Stimulated activated CD4-positive, alpha-beta T cell treated with anti-CD3 and anti-CD28 coated beads, TNF-alpha, amount 100 ng/mL, for 48 hours (primary cell): ENCODE measurements at places on chromosomes 1 and 21.

DNA sequence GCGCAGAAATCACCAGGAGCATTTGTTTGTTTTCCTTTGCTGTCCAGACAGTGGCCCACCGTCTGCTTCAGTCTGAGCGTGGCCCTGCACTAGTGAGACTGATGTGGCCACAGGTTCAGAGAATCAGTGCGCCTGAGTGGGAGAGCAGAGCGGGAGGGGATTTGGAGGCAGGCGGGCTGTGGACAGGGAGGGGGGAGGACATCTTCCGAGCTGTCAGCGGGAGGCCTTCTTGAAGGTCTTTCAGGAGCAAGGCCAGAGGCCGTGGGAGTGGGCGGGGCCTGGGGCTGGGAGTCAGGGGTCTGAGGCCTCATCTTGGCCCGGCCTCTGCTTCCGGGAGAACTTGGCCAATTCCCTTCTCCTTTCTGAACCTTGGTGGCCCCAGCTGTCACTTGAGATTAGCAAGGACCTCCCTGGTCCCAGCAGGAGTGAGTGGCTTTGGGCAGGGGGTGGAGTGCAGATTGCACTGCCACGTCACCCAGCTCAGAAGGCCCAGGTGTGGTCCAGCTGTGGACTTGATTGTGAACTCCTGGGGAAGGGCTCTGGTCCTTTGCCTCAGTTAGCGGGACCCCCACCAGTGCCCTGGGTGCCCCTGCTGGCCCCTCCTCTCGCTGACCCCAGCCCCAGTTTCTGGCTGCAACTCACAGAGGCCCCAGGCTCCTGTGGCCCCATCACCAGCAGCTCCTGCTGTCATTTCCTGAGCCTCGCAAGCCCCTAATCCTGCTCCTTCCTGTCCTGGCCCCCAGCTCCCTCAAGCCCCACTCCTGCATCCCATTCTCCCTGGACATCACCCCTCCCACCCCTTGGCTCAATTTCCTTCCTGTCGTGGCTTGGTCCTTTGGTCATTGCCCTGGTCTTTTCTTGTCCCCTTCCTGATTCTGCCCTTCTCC, 8.4 kb downstream of the TNFRSF1B start:
- DNase-seq: no peak

DNA sequence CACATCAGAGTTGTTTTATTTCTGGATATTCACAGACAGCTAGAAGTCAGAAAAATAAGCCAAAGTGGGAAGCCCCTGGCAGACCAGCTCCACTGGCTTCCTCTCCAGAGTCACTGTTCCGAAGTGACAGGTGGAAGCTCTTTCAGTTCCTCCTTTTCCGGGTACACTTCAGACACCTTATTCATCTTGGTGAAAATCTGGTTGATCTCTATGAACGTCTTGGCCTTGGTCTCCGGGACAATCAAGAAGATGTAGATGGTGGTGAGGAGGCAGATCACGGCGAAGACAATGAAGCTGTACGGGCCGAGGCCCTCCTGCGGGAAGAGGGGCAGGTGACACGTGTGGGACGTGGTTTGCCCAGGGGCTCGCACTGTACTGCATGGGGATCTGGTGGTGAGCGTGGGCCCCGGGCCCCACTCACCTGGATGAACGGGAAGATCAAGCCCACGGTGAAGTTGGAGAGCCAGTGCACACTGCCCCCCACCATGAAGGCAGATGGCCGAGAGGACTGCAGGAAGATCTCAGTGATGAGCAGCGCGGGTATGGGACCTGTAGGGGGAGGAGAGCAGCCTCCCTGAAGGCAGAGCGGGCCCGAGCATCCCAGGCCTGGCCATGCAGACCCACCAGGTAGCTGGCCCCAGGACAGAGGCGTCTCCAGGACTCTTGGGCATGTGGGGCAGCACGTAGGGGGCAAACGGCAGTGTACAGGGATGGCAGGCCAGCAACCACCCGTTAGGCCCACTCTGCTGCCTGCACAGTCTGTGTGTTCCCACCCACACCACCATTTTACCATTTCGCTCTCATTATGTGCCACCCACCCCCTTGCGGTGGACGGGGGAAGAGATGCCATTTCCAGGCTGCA, 11.5 kb upstream of the SLC2A7 start:
- DNase-seq: no peak

GRCh38 chr1:116024626-116025025, 48.3 kb downstream of the SLC22A15 start:
- DNase-seq: no peak

GRCh38 chr1:103365860-103366569, 159.5 kb upstream of the RNPC3 start:
- no peak for DNase-seq

DNA sequence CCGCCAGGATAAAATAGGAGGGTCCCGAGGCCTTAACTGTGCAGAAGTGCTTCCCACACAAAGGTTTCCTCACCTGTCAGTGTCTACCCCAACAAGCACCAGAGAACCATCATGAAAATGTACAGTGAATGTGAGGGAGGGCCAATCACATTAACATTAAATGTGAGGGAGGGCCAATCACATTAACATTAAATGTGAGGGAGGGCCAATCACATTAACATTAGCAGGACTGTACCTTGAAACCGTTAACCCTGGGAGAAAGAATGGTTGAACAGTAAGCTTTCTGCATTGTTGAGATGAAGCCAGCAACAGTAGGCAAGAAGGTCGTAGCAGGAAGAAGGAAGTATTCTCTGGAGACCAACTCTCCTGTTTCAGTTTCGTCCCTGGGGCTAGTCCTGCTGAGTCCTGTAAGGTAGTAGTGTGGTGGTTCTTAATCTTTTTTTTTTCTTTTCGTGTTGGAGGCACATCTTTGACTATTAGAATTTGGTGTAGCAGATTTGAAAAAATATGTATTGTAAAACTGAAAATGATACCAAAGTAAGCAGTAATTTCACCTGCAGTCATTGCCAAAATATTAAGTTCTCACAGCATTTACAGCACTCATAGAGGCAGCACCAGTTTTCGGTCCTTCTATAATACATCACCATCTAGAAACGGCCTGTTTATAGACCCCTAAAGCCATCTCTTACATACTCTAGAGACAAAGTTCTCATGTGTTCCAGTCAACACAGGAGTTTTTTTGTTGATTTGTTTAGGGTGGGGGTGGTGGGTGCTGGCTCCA, 98.6 kb upstream of the PPP2R5A start:
- DNase-seq: no peak

- DNase-seq: no peak
Measured at GRCh38 chr1:113197719-113198330, 124.8 kb downstream of the LRIG2 start.

DNA sequence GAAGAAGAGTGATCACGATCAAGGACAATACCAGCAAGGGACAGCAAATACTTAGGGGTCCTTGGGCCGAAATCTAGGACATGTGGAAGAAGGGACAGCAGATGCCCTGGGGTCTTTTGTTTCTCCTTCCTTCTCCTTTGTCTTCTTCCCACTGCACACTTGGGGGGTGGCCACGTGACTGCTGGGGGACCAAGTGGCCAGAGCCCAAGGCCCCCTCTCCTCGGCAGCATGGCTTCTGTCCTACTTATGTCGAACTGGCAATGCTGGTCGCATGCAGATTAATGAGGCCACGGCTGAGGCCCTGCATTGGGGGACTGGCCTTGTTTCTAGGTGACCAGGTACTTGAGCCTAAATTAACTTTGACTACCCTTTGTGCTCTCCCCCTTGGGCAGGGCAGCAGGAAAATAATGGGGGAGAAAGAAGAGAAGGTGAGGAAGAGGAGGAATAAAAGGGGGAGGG, 83.0 kb downstream of the GRIK3 start:
- DNase-seq: no peak

GRCh38 chr21:43984905-43985689, 27.0 kb upstream of the TRAPPC10 start:
- no peak for DNase-seq

- DNase-seq: no peak
Measured at GRCh38 chr1:198933515-198934222, 294.8 kb downstream of the PTPRC start.

- no peak for DNase-seq
Measured at GRCh38 chr1:119374208-119374874, 5.8 kb downstream of the HAO2 start.

DNA sequence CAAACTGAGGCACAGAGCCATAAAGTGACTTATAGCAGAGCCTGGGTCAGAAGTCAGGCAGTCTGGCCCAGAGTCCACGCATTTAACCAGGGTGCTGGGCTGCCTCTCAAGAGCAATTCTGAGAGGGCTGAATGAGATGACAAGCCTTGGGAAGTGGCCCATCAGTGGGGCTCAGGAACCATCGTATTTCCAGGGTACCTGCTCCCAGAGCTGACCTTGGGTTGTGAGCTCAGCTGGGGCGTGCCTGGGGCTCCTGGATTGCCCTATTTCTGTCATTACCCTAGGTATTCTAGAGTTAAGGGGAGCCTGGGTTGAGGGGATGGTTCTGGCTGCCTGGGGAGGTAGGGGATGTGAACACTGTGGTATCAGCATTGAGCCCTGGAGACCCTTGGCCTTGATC, 49.4 kb downstream of the LGR6 start:
- no peak for DNase-seq

DNA sequence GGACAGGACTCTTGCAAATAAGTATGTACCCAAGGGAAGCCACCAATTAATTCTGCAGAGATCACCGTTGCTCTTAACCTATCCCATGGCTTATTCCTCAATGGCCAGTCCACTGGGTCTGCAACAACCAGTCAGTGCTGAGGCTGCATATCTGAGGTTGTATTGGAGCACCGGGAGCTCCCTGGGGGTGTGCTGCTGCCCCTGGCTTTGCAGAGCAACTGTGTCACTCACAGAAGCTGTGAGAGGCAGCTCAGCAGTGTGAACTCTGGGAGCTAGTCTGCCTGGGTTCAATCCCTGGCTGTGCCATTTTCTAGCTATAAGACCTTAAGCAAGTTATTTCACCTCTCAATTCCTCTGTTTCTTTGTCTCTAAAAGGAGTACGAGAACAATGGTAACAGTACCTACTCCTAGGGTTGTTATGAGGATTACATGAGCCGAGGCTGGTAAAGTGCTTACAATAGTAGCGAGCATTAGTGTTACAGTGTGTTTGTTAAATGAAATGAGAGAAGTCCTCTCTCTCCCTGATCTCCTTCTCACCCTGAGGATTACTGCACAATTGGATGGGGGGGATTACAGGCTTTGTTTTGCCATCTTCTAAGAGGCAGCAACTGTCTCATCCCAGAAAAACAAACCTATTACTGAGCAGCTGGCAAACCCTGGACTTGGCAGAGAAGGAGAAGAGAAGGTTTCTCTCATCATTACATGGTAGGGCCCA, 3.6 kb downstream of the RXRG start:
- DNase-seq: no peak

DNA sequence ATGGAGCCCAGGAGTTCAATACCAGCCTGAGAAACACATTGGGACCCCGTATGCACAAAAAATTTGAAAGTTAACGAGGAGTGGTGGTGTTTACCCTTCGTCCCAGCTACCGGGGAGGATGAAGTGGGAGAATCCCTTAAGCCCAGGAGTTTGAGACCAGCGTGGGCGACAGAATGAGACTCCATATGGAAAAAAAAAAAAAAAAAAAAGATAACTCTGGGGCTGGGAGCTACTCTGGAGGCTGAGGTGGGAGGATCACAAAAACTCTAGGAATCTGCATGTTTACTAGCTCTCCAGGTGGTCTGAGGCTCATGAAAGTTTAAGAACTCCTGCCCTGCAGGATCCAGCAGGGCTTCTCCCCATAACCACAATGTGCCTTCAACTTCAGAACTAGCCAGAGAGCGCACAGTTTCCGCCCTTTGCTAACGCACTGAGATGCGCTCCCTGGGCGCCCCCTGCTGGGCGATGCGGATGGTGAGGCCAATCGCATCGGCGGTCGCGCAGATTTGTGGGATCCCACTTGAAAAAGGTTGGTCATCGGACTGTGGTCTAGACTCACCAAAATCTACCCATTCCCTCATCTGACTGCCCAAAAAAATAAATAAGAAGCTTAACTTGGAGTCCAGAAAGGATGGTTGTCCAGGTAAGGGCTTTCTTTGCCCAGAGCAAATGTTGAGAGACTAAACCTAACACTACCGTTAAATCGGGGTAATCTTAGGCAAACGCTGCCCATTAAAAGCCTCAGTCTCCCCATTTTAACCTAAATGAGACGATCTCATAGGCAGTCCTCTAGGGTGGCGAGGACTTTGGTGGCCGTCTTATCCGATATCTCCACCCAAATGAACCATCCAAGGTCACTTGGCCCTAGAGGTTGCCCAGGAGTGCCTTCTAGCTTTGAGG, 8.8 kb downstream of the ZNF683 start:
- DNase-seq: peak; percentile 78

DNA sequence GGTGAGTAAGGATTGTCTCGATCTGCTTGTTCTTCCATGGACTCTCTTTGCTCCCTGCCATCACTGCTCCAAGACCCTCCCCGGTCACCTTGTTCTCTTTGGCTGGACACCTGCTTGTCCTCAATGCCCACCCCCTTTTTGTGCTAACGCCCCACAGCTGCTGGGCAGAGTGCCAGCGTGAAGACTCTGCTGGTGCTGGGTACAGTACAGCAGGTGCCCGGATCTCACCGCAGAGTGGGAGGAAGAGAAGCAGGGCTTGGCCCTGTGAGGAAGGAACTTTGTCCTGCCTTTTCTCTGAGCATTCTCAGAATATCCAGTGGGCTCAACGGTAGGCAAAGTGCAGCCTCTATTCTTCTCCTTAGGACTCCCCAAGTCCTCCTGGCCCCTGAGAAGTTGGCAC, 90.1 kb downstream of the PLXNA2 start:
- DNase-seq: no peak

DNA sequence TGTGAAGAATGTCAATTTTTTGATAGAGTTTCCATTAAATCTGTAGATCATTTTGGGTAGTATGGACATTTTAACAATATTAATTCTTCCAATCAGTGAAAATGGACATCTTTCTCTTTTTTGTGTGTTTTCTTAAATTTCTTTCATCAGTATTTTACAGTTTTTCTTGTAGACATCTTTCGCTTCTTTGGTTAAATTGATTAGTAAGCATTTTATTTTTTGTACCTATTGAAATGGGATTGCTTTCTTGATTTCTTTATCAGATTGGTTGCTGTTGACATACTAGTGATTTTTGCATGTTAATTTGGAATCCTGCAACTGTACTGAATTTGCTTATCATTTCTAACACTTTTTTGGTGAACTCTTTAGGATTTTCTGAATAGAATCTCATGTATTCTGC, 683.2 kb upstream of the NCAM2 start:
- no peak for DNase-seq

- DNase-seq: no peak
Measured at GRCh38 chr1:54425152-54425584, 19.0 kb upstream of the SSBP3 start.

GRCh38 chr1:108889706-108890384, 13.1 kb downstream of the GPSM2 start:
- DNase-seq: no peak
